ENCODE measurements at places on chromosomes 3 and 15. TPM values are rescaled to one million over a fixed set of nuclear protein-coding genes. Genes with fewer than 3 reads are reported as not detected.

Gene GATA2
- not detected for total RNA-seq

Gene TLR9
- 0.16 TPM for total RNA-seq

Gene SLC22A14
- total RNA-seq: not detected

DNA sequence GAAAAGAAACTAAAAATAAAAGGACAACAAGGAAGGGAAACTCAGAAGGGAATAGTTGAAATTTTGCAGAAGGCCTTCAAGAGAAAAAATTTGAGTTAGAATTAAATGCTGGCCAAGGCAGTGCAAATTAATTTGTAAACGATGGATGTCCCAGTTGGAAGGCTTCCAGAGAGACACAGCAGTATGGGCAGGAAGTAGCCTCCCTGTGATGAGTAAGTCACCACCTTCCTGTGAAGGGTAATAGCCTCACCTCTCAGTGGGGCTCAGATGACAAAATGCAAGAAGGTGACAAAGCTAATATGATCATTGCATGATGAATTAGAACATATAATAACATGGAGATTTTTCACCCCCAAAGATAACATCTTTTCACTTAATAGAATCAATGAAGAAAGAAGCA lies 27.3 kb upstream of the TMCO5A start:
- no peaks in the 10 kb centered on the region for H3K27me3 ChIP-seq
- no peak overlapping the region for H3K4me3 ChIP-seq
- DNase-seq: no peak
- H3K36me3 ChIP-seq: no peaks in the 10 kb centered on the region
- H3K4me1 ChIP-seq: no peaks in the 10 kb centered on the region

DNA sequence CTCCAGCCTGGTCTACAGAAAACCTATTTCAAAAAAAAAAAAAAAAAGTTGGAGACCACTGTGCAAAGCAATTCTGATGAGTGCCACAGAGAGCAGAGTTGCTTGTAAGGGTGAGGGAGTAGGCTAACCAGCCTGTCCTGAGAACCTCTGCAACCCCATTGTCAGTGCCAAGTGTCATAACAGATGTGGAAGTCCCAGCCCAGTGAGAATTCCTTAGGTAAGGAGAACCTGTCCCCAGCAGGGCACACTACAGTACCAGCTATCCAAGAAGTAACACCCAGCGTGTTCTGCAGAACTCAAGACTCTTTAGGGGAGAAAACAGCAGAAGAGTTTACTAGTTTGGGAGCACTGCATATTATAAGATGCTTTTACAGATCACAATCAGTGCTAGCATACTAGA lies 156.3 kb downstream of the LIPC start:
- H3K36me3 ChIP-seq: no peaks in the 10 kb centered on the region
- H3K27ac ChIP-seq: no peak overlapping the region
- H3K4me1 ChIP-seq: peaks cover 8% of the 10 kb centered on the region
- no peak overlapping the region for H3K4me3 ChIP-seq

DNA sequence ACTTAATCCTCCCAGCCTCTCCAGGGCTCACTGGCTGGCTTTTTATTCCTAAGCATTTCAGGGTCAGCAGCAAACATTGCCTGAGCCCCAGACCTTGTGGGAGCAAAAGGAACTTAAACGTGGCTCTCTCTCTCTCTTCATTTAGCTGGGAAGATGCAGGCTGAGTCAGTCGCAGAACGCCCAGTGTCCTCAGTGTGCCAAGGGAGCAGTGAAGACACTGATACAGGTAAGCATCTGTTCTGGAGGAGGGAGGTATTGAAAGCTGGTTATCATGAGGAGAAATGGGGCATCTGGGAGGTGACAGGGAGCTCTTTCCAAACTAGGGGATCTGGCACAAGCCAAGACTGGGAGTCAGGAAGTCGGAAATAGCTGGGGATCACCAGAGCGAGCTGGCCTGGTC lies 4.3 kb downstream of the RHOV start:
- H3K27me3 ChIP-seq: peaks cover 5% of the 10 kb centered on the region
- peaks cover 3% of the 10 kb centered on the region for H3K4me1 ChIP-seq
- no peaks in the 10 kb centered on the region for H3K36me3 ChIP-seq
- no peak overlapping the region for H3K4me3 ChIP-seq
- DNase-seq: no peak
- no peak overlapping the region for H3K27ac ChIP-seq

DNA sequence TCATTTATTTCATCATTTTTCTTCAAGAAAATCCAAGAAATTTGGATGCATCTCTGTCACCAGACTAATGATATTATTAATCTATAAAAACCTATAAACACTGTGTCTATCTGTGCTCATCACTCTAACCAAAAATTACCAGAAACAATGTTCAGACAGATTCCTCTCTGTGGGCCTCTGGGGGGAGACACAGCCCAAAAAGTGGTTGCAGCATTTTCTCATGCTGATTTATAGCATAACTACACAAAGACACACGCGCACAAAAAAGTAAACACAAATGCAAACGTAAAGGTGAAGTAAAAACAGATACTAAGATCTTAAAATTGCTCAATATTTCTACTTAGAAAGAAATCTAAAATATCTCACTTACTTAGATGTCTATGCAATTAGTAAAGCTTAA lies 976.0 kb downstream of the GBE1 start:
- no peak overlapping the region for H3K4me3 ChIP-seq
- DNase-seq: no peak
- no peaks in the 10 kb centered on the region for H3K36me3 ChIP-seq
- no peak overlapping the region for H3K27ac ChIP-seq

DNA sequence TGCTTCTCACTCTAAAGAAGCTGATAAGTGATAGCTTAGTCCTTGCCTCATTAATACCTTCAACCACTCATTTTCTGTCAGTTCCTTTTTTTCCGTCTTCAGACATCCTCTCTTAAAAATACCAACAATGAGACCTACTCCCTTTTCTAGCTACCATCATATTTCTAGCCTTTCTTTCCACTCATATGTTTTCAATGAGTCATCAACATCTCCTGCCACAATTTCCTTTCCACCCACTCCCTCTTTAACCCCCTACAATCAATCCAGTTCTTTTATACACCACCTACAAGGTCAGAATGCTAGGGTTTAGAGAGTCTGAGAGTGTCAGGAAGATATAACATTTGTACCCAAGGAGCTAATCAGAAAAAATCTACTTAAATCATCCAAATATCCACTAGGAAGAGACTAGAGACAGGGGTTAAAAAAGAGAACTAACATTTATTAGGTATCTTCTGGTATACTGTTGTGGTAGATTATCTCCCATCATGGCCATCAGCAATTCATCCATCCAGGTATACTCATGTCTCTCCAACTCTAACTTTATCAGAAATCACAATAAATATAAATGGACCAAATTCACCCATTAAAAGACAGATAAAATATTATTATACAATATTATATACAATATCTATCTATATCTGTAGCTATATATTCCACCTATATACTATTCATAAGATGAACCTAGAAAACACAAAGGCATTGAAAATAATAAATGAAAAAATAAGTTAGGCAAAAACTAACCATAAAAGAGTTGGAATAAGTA lies 42.5 kb downstream of the MYLK start:
- H3K27me3 ChIP-seq: no peaks in the 10 kb centered on the region
- no peaks in the 10 kb centered on the region for H3K36me3 ChIP-seq
- DNase-seq: no peak
- no peak overlapping the region for H3K4me3 ChIP-seq
- H3K4me1 ChIP-seq: no peaks in the 10 kb centered on the region
- H3K27ac ChIP-seq: no peak overlapping the region

DNA sequence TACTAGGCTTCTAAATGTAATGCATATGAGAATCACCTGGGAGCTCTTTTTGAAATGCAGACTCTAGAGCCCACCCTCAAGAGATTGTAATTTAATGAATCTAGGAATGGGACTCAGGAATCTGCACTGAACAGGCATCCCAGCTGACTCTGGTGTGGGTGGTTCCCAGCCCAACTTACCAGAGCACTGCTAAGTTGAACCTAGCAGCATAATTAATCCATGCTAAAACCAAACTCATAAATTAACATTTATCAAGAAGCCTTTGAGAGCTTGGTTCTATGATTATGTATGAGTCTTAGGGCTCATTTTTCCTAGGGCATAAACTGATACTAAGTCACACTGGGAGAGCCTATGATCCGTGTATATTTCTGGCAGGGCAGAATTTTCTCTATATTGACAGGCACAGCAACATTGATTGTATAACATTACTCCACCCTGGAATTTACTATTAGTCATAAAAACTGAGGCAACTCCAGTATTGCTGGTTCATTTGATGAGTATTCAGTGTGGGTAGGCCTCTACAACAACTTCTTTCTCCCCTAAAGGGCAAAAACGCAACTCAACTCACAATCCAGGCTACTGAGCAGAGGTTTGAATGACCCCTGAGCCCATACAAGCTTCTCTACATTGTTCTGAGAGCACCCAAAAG lies 10.7 kb upstream of the CSTA start:
- H3K4me3 ChIP-seq: no peak overlapping the region
- no peaks in the 10 kb centered on the region for H3K4me1 ChIP-seq
- H3K36me3 ChIP-seq: no peaks in the 10 kb centered on the region
- H3K27ac ChIP-seq: no peak overlapping the region

DNA sequence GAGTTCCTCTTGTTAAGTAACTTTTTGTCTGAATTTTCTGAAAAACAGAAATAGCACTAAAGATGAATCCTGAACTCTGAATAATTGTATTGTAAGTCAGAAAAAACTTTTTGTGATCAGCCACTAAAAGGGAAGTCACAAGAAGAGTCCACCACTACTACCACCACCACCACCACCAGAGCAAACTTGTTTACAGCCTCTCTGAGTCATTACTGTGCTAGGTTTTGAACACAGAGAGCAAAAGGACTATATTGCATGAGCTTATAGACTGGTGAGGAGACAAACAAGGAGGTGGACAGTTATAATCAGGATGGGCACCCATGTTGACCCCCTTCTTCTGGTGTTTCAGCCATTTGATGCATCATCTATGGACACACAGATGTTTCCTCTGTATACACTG lies 141.7 kb downstream of the IL5RA start:
- DNase-seq: no peak
- H3K4me1 ChIP-seq: no peaks in the 10 kb centered on the region
- no peaks in the 10 kb centered on the region for H3K36me3 ChIP-seq
- H3K27me3 ChIP-seq: no peaks in the 10 kb centered on the region
- no peak overlapping the region for H3K4me3 ChIP-seq

DNA sequence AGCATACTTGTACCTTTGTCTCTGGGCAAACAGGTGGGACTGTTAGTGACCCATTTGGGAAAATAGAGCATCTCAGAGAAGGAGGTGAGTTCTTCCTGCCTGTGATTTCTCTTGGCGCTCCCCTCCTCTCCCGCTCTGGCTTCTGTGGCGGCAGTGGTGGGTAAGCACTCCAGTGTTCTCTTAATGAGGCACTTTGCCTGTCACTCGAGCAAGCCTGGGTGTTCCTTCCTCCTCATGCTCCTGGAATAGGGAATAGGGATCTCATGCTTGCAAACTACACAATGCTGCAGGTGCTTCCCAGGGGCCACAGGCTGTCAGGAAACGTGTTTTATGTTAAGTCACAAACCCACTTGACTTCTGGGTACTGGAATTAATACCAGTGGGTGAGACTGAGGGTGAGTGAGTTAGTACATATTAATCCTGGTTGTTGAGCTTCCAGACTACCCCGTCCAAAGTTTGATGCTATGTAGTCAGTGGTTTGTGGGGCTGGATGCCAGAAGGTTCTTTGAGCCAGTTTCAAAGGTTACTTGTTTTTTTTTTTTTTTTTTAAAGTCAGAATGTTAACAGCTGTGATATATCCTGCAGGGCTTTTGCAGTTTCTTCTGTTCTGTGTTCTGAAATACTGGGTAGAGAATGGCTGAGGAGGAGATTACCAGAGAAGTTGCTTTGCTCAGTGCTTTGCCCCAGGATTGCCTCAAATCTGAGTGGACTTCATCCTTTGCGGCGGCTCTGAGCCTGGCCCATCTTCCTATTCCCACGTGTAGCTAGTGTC lies 30.5 kb downstream of the EDEM1 start:
- H3K36me3 ChIP-seq: peaks cover 46% of the 10 kb centered on the region
- H3K27me3 ChIP-seq: no peaks in the 10 kb centered on the region

- H3K27ac ChIP-seq: no peak overlapping the region
- no peaks in the 10 kb centered on the region for H3K27me3 ChIP-seq
- no peaks in the 10 kb centered on the region for H3K36me3 ChIP-seq
These were observed 356.7 kb upstream of the UMPS start for GRCh38 chr3:124373524-124373923.

- no peak overlapping the region for H3K4me3 ChIP-seq
- H3K36me3 ChIP-seq: no peaks in the 10 kb centered on the region
- DNase-seq: no peak
- no peaks in the 10 kb centered on the region for H3K4me1 ChIP-seq
These were observed 58.8 kb upstream of the ARL6 start for GRCh38 chr3:97705764-97706163.

- no peak overlapping the region for H3K4me3 ChIP-seq
- no peak overlapping the region for H3K27ac ChIP-seq
- no peaks in the 10 kb centered on the region for H3K27me3 ChIP-seq
- H3K36me3 ChIP-seq: no peaks in the 10 kb centered on the region
- no peak for DNase-seq
- no peaks in the 10 kb centered on the region for H3K4me1 ChIP-seq
These were observed 169.2 kb upstream of the STRIT1 start for GRCh38 chr3:155462672-155463071.
